IMR-90 (cell line): ENCODE measurements at places on chromosomes 6 and 20.

- DNase-seq, result no peak
Observed at GRCh38 chr6:100336876-100337275, 127.8 kb downstream of the SIM1 start.

DNA sequence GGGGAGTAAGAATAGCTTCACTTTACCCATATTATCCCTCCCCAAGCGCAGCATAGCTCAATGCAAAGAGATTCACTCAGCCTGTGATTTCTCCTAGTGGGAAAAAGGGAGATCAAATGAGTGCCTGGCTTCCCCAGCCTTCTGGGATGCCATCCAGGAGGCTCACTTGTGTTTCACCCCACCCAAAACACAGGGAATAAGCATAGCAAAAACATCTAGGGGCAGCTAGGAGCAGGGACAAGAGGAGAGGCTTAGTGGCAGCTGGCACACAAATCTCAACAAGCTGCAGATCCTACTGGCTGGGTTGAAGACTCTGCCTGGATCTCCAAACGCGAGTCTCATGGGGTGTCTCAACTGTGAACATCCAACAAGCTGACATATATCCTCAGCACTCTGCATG, 715.8 kb downstream of the RNF144B start:
- DNase-seq, result no peak

DNA sequence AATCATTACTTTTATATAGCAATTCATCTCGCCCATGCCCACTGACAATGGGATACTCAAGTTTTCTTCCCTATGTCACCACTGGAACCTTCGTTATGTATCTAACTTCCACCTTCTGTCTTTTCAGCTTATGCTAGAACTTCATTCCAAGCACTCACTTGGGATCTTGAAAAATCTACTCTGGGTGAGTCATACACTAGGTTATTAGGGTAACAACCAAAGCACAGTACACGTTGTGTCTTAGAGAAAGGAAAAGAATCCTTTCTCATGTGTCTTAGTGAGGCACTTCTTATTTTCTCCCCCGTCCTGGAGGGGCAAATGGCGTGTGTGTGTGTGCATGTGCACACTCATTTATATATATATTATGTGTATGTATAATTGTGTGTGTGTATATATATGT, 18.3 kb upstream of the FAM162B start:
- DNase-seq, result peak; percentile 15

DNA sequence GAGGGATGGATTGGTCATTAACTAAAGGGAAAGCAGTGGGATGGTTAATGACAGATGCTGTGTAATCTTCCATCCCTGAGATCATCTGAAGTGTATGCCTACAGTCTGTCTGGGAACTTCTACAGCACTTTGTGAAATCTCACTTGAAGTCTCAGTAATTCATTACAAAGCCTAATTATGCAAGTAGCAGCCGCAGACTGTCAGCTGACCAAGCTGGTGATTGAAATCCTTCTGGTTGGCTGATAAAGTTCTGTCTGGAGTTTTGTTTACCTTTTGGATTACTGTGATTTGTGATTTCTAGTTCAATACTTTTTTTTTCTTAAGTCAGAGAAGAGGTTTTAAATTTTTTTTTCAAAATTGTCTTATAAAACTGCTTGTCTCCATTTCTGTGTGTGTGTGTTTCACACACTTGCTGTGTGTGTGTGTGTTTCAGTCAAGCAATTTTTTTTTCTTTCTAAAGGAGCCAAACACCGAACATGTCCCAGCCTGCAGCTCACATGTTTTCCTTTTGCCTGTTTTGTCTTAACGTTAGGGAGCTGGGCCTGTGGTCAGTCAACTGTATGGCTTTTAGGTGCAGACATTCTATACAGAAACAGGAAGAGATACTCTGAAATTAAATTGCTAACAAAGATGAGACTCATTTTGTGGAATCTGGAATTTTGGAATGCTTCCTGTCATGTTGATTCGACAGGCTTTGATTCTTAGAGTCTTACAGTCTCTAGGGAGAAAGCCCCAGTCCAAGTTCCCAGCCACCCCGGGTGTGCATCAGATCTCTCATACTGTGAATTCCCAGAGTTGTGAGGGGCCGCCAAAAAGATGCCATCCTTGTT, 28.5 kb upstream of the ADGRF4 start:
- DNase-seq, result no peak

GRCh38 chr6:107421696-107422256, 37.6 kb downstream of the PDSS2 start:
- DNase-seq, result no peak

GRCh38 chr20:62296724-62297448, 5.9 kb upstream of the ADRM1 start:
- no peak for DNase-seq

- no peak for DNase-seq
Observed at GRCh38 chr6:39847221-39847620, 55.0 kb downstream of the DAAM2 start.
